ENCODE measurements at places on chromosomes 11 and 22. TPM values are rescaled to one million over a fixed set of nuclear protein-coding genes. Genes with fewer than 3 reads are reported as not detected.

Gene SPDYC
- total RNA-seq, result not detected

Gene VPS11
- total RNA-seq, result 25.1 TPM

Gene OR6A2
- total RNA-seq, result 0.07 TPM

Gene WNT7B
- 0.05 TPM for total RNA-seq

Gene TEX12
- total RNA-seq, result 0.25 TPM

Gene NRIP3
- 9.2 TPM for total RNA-seq

Gene OR56A4
- not detected for total RNA-seq

Gene BTBD18
- not detected for total RNA-seq

Gene OR8G1
- not detected for total RNA-seq

Gene NPTXR
- 0.05 TPM for total RNA-seq

Gene CECR2
- 0.05 TPM for total RNA-seq
